Stimulated activated CD4-positive, alpha-beta T cell treated with anti-CD3 and anti-CD28 coated beads, Interleukin-15, amount 100 ng/mL, for 48 hours (primary cell): ENCODE measurements at places on chromosomes 4 and X.

- no peak for DNase-seq
Observed at GRCh38 chr4:36385951-36386571, 104.6 kb downstream of the DTHD1 start.

GRCh38 chr4:94349193-94349592 lies 6.6 kb upstream of the HPGDS start:
- DNase-seq: no peak

DNA sequence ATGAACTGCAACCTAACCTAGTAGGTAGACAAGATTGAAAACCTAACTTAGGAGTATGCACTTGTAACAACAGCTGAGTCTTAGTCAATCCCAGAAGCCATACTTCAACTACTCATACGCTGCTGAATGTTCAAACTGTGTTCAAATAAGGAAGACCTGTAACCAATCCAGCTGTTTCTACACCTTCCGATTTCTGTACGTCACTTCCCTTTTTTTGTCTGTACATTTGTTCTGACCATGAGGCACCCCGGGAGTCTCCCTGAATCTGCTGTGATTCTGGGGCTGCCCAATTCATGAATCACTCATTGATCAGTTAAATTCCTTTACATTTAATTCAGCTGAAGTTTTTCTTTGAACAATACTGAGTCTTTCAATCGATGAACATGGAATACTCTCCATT lies 89.5 kb downstream of the BMP3 start:
- no peak for DNase-seq

DNA sequence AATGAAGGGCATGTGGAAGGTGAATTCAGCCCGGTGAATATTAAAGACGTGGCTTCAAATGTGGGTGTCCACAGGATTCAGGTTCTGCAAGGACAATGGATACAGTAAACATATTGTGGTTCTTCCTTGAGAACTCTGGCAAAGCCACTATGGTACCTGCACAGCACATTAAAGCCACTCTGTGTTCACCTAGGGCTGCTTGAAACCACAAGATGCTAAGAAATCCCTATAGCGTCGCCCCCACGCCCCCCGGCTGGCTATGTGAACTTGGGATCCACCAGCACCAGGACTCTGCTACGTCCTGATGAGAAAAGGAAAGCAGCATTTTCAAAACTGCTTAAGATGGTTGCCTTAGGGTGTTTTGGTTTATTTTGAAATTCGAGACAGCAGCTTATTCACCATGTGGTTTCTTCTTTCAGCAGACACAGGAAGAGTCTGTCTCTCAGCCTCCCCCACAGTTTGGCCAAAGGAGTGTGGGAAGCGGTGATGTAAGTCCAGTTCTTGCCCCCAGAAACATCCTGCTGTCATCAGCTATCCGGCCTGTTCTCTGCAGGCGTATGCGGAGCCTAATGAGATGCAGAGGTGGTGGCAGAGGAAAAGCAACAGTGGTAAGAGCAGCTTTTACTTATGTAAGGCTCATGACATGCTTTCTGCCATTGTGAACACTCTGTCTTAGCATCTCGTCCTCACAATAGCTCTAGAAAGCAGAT lies 111.5 kb downstream of the AFAP1 start:
- DNase-seq: no peak

- DNase-seq: no peak
Observed at GRCh38 chr4:174521800-174522182, 497 bp downstream of the HPGD start.

DNA sequence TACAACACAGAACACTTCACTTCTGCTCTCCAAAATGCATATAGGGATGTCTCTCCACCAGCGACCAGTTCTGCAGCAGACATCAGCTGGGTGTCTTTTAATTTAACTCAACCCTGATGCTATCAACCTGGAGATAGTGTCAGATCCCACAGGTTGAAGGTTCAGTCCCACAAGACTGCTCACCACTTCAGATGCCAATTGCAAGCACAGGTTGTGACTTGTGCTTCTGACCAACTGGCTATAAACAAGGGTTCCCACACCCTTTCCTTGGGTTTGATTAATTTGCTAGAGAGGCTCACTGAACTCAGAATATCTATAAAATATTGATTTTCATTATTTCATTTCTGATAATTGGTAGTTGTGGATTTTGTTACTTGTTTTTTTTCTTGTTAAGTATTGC lies 177.4 kb upstream of the HS3ST1 start:
- no peak for DNase-seq

DNA sequence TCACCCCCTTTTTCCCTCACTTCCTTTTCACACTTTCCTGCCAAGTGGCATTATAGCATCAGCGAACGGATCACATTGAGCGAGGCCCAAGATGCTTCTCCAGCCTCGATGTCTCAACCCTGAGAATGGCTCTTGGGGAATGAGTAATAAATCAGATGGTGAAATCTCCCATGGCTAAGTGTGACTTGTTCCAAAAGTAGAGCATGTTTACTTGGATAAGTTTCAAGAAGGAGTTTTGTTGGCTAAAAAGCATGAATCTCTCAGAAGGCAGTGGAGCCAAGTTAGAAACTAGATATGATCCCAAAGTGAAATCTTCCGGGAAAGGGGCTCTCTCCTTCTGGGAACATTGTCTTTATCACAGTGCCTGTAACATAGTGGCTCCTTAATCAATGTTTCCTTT lies 316.3 kb downstream of the CAMK2D start:
- DNase-seq: no peak

DNA sequence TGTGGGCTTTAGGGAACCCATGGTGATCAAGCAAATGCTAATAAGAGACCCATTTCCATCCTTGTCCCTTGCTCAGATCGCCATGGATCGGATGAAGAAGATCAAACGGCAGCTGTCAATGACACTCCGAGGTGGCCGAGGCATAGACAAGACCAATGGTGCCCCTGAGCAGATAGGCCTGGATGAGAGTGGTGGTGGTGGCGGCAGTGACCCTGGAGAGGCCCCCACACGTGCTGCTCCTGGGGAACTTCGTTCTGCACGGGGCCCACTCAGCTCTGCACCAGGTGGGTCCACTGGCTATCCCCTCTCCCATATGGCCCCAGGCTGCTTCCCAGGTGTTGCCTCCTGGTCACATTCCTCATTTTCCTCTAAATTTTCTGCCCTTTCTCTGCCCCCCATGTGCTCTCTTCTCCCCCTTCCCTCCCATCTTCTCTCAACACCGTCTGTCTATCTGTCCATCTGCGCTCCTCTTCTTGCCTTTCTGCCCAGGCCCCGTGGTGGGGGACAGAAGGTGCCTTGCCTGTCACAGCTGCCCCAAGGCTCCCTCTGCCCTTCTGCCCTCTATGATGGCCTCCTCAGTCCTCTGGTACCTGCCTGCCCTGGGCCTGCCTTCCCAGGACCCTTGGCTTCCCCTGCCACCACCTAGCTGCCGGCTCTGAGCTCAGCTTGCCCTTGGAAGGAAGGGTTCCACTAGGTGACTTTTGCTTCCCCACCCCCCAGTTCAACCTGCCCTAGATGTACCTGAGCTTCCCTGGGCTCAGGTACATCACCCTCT lies 5.2 kb downstream of the CDK16 start:
- no peak for DNase-seq

- DNase-seq: no peak
Observed at GRCh38 chr4:7792616-7793015, 147.0 kb downstream of the AFAP1 start.

- no peak for DNase-seq
Observed at GRCh38 chr4:184889666-184890335, 64.0 kb upstream of the ACSL1 start.

- DNase-seq: no peak
Observed at GRCh38 chr4:147740176-147740575, 8.3 kb downstream of the ARHGAP10 start.

DNA sequence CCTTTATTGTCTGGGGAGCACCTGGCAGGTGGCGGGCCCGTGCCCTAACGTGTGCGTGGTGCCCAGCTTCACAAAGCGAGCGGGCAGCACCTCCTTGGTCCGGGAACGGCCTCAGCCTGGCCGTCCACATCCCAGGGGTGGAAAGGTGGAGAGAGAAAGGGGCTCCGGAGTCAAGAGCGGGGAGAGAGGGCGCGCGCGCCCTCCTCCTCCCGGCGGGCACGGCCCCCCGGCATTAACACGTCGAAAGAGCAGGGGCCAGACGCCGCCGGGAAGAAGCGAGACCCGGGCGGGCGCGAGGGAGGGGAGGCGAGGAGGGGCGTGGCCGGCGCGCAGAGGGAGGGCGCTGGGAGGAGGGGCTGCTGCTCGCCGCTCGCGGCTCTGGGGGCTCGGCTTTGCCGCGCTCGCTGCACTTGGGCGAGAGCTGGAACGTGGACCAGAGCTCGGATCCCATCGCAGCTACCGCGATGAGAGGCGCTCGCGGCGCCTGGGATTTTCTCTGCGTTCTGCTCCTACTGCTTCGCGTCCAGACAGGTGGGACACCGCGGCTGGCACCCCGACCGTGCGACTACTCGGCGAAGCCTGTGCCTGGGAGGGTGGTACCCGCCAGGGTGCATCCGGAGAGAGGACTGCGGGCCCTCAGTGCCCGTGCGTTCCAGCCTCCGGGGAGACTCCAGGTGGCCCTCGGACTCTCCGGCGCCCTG lies at the start of gene KIT:
Gene KIT, plus strand, starts transcription at position 407 of the 701 bp plus-strand sequence. Its CDS starts 58 bp downstream, at position 465.
- no peak for DNase-seq
